ENCODE measurements at places on chromosomes 7 and 10.

DNA sequence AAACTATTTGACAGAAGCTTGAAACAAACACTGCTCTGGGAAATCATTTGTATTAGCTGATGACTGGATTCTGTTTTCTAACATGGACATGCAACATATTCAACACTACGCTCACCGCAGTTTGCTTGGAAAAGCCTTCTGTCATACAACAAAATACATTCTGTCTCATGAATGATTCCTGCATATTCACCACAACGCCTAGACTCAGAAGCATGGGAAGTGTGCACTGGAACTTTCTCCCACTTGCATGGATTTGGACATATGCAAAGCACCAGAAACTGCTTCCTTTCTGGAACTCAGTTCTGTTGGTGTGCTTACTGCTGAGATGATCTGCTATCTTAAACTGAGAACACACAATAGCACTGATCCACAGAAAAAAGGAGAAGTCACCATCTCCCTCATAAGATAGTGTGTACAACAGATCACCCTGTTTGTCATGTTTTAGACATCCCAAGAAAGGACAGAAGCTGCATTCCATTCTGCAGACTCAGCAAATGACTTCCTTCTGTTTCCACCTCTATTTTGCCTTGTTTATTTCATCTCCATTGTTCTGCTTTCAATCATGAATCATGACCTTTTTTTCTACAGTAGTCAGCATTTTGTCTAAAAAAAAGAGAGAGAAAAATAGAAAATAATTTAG is 115.8 kb downstream of the HTR7 start:
- no peak for DNase-seq

DNA sequence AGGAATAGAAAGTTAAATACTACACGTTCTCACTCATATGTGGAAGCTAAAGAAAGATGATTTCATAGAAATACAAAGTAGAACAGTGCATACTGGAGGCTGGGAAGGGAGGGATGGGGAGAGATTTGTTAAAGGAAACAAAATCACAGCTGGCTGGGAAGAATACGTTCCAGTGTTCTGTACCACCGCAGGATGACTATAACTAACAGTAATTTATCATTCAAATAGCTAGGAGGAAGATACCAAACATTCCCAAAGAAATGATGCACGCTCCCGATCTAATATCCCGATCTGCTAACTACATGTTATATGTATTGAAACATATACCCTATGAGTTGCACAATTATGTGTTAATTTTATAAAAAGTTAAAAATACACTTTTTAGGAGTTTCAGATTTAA is 162.3 kb downstream of the ZMYND11 start:
- no peak for DNase-seq

DNA sequence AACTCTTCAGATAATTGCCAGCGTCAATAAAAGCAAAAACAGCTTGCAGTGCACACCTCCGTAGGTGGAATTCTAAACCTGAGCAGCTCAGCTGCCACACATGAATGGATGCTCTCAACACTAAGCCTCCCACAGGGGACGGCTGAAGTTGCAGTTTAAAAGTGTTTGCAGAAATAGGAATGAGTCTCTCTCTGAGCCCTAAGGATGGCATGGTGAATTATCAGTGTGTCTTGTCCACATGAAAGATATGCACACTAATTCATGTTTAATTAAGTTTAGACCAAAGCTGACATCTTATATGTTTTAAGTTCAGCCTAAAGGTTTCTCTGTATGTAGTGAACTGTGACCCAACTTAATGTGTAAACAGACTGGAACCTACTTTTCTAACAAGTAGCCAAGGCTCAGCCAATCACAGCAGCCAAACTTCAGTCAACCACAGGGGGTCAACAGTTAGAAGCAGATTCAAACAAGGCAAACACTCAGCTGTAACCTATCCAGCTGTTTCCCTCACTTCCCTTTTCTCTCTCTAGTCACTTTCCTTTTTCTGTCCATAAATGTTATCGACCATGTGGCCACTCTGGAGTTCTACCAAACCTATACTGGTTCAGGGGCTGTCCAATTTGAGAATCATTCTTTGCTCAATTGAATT is 38.1 kb downstream of the CTTNBP2 start:
- no peak for DNase-seq

- DNase-seq, result no peak
Observed at GRCh38 chr7:116218051-116218645, 7.8 kb downstream of the TES start.

DNA sequence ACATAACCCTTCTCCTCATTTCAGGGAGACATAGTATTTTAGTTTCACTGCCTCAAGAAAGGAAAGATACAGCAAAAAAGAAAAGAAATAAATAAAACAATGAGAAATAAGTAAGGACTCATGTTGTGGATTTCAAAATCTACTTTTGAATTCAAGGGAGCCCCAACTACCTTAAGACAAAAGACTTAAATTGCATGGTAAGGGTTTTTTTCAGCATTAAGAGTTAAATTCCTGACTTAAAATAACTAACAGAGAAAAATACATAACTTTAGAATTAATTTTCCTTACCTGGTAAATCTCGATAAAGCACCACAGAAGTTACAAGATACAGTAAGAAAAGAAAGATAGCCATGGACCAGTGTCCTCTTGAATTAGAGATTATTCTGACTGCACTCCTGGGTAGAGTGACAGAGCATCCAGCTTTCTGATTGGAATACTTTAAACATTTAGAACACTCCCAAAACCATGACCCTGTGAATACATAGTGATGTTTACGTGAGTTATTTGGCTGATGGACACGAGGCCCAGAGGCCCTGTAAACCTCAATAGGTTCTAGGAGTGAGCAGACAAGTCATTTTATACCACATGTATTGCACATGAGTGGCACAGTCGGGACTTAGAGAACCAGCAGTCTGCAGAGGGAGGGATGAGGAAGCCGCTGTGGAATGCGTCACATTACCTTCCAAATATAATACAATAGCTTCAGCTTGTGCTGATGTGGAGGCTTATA is 292.5 kb upstream of the SEMA3C start:
- DNase-seq, result peak; percentile 39

DNA sequence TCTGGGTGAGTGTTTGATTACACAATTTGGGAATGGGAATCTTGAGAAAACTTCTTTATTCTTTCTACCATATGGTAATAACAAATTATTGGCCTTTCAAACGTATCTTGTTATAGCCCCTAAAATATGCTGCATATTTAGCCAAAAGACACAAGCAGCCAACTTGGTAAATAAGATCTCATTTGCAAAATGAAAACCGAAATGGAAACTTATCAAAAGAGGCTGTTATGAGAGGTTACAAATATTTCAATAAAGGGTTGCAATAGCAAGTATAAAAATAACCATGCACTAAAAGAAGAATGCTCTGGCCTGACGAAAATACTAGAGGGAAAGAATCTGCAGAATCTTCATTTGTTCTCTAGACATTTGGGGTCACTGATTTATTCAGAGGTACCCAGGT is 259.5 kb upstream of the LRRN3 start:
- DNase-seq, result no peak

DNA sequence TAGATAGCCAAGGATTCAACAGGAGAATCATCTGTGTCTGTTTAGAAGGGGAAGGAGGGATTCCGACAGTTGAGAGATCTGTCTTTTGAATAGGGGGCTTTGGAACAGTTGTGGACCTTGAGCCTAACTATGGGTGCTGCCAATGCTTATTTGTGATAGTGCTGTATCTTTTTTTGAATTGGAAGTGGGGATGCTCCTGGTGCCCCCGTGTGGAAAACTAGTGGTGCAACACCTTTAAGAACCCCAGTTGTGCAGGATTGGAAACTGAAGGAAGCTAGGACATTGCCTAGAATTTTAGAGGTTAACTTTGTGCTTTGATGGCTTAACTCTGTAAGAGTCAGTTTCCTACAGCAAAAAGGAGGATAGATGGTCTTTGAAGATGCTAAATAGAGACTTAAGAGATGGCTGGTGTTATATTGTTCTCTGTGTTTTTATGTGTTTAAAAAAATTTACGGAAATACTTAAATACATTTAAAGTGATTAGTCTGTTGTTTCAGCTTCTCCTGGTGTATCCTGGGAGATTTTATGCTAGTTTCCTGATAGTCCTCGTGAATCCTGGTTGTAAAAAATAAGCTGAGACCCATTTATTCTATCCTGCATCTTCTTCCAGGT is 69.3 kb downstream of the AP3M1 start:
- DNase-seq, result peak; percentile 59

DNA sequence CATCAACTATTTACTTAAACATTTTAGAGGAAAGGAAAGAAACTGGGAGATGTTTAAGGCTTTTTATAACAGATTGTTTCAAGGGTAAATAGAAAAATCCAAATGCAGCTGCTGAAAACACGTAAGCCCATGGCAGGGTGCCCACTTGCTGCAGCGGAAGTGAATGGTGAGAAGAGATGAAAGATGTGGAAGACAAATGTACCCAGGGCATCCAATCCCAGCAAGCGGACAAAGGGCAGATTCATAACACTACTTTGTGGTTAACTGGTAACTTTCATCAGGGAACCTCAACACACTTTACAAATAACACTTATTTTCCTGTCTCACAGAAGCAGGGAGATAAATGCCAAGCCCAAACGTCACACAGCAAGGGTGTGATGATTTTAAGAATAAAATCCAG is 358.4 kb downstream of the KCNMA1 start:
- DNase-seq, result no peak

- DNase-seq, result no peak
Observed at GRCh38 chr7:155336812-155337602, 39.3 kb downstream of the INSIG1 start.
